ENCODE measurements at places on chromosomes 5 and 9.
A peak's percentile ranks its signal among the peaks of the same experiment; 100 is the strongest.

DNA sequence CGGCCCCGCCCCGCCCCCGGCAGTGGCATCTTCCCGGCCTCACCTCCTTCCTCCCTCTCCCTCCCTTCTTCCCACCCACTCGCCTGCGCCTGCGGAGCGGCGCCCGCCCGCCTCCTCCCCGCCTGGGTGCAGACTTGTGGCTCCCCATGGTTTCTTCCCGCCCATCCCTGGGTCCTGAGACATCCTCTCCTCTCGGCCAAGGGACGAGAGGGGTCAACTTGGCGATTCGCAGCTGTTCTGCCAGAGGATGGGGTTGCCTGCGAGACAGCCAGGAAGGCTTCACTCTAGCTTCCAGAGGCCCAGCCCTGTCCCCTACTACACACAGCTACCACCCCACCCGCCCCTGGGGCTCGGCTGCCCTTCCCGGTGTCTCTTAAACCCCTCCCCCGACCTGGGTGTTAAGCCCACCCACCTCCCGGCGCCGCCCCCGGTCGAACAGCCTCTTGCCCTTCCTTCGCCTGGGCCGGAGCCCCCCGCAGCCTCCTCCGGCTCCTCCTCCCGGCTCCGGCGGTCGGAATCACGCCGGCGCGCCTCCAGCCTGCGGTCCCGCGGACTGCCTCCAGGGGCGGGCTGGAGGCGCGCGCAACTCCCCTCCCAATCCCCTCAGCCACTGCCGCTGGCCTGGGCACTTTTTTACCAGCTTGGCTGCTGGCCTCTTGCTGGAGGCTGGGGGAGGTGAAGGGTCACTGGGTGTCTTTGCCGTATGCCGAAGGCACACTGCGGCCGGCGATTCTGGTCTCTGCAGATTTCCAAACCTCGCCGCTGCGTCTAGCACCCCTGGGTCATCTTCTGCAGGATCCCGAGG lies 1.9 kb downstream of the JADE2 start:
- DNase-seq, result peak; percentile 82

DNA sequence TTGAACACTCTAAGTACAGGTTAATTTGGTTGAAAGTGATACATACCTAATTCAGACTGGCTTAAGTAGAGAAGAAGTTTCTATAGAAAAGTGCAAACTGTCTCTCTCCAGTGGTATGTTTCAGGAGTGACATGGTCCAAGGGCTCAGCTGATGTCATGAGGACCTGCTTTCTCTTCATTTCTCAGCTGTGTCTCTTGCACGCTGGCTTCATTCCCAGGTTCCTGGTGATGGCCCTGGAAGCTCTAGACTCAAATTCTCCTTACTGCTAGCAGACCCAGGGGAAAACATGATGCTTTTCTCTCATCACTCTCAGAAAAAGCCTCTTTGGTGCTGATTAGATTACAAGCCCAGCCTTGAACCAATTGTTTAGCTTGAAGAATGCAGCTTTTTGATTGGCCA lies 211.9 kb upstream of the CLINT1 start:
- DNase-seq, result no peak

- DNase-seq, result no peak
Observed at GRCh38 chr9:101073122-101073521, 44.6 kb downstream of the PLPPR1 start.

DNA sequence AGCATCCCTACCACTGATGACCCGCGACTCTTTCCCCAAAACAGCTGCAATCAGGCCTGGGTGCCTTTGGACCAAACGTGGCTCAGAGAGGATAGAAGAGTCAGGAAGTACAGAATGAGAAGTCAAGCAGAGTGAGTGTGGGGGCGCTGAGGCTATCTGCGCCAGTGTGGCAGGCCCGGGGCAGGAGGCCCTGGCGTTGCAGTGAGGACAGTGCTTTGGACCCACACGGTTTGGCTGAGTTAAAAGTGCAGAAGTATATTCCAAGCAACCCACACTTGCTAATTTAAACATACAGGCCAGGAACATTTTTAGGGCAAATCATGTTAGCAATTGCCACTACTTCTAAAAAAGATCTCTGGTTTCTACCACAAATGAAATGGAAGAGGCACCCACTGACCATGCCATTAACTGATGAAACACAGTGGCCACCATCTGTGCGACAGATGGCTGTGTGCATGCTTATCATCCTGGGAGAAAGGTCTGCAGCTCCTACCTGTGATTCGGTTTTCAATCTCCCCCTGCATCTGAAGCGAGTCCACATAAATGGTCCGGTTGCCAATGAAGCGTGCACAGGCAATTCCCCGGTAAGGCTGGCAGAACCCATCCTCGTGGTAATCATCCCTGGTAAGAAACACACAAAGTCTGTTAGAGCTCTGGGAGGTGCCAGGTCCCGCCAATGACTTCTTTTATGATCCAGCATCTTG lies 213.0 kb downstream of the ROR2 start:
- no peak for DNase-seq

DNA sequence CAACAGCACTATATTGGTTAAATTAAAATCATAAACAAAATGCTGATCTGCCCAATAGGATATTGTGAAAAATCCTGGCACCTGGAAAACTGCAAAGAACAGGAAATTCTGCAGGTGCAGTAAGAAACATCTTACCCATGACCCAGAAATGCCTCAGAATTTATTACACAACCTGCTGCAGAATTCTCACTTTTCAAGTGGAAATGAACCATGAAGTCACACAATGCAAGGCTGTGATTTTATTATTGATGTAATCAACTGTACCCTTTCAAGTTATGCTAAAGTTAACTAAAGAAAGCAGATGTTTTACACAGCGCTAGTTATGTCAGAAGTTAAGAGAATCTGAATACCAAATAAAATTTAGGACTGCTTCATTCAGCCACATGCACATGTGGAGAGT lies 6.0 kb downstream of the STRBP start:
- DNase-seq, result no peak

DNA sequence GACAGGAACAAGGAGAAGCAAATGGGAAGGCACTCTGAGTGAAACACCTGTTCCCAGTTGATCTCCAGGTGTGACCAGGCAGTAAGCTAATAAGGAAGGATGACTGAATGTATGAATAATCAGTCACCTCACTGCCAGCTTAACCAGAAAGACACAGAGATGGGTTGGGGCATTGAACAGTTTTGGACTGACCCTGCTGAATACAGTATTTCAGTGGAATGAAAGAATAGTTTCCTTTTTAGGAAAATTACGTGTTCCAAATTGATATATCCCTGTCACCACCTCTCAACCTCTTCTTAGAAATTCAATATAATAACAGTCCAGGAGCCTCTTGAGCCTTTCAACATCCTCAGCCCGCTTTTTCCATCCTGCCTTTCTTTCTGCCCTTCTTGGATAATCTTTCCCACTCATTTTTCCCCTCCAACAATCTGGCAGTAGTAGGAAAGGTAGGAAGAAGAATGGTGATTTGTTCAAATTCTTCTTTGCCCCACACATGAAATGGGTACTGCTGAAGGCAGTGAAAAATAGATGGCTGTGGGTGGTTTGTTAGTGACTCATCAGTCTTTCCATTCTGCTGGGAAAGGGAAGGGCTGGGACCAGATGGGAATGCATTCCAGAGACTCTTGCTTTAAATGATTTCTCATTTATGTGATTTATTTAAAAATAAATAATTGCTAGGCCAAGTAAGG lies 117.9 kb downstream of the ZSWIM6 start:
- no peak for DNase-seq
